ENCODE measurements at places on chromosomes 4 and X. TPM values are rescaled to one million over a fixed set of nuclear protein-coding genes. Genes with fewer than 3 reads are reported as not detected.

The VCX2 gene
- total RNA-seq = not detected

The BST1 gene
- 0.58 TPM for total RNA-seq

The PDCL2 gene
- not detected for total RNA-seq

The NDUFA1 gene
- total RNA-seq = 54.7 TPM

The GUCY1B1 gene
- 18.6 TPM for total RNA-seq

The FAM236D gene
- not detected for total RNA-seq
